T-helper 9 cell (primary cell): ENCODE measurements at places on chromosomes 5 and 9.

- no peak for DNase-seq
Observed at GRCh38 chr9:7783635-7784063, 15.9 kb downstream of the DMAC1 start.

DNA sequence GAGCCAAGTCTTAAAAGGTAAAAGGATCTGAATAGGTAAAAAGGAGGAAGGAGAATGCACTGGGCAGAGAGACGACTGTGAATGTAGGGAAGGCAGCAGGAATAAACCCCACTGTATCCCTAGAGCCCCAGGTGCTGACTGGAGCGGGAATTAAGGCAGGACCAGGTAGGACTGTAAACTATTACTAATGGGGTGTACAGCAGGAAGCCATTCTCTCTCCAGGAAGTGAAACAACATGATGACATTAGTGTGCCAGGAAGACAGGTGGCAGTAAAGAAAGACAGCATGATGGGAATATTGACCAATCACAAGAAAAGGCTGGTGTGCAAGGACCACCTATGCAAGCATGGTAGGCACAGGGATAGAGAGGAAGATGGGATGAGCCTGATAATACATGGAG lies 433.0 kb downstream of the DNAH5 start:
- no peak for DNase-seq

DNA sequence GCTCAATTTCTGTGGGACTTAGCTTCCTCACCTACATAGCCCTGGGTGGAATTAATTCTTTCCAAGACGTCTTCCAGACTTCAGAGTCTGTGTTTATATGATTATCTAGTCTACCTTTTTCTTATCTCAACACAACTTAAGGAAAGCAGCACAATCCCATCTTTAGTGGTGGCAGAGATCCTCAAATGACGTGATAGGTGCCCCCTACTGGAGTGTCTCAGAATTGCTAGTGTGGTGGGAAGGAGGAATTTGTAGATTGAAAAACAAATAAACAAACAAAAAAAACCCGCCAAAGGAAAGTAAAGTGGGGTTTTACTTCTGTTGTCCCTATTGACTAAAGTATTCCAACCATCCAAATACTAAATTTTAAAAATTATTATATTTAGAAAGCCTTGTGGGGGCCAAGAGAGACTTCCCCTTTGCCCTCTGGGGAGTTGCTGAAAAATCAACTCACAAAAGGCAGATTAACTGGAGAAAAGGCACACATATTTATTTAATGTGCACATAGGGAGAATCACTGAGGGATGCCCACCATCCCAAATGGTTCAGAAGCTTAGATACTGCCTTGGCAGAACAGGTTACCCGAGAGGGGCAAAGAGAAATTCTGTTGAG lies 283.3 kb downstream of the TMEM167A start:
- DNase-seq, result peak; percentile 25

GRCh38 chr5:78482948-78483347 lies 122.5 kb downstream of the SCAMP1 start:
- DNase-seq, result no peak

GRCh38 chr5:80309871-80310665 lies 9.7 kb upstream of the SPZ1 start:
- DNase-seq, result no peak

DNA sequence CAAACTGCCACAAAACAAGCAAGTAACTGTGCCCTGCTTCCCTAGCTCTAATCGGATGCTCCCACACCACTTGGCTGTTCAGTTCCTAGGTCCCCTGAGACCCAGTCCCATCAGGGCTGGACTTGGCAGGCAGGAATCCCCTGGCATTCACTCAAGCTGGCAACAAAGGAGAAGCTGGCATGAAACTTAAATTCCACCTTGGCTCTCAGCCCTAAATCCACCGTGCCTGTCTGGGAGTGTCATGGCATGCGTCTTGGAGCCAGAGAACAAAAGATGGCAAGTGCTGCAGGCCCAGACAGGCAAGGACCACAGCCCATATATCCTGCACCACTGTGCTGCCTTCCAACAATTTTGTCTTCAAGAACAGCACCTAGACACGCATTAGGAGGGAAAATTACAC lies 38.2 kb downstream of the ETF1 start:
- DNase-seq, result no peak

GRCh38 chr9:93869088-93869487 lies 86.1 kb downstream of the BARX1 start:
- no peak for DNase-seq

GRCh38 chr5:17230808-17231525 lies 13.5 kb downstream of the BASP1 start:
- DNase-seq, result no peak

DNA sequence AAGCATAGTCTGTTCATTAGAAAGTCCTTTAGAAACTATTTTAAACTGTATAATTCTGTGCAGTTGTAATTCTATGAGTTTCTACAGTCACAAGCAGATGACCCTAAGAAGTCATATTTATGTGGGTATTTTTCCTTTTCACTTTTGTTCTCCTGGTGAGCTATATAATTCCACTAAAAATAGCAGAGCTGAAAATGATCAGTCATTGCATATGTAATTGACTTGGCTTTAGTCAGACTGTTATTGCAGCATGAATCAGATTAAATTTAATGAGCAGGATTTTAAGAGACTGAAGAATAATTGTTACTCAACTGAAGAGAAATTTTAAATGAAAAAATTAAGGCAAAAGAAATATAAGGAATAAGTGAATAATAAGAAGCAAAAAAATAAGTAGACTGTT lies 108.5 kb downstream of the MTREX start:
- DNase-seq, result no peak

DNA sequence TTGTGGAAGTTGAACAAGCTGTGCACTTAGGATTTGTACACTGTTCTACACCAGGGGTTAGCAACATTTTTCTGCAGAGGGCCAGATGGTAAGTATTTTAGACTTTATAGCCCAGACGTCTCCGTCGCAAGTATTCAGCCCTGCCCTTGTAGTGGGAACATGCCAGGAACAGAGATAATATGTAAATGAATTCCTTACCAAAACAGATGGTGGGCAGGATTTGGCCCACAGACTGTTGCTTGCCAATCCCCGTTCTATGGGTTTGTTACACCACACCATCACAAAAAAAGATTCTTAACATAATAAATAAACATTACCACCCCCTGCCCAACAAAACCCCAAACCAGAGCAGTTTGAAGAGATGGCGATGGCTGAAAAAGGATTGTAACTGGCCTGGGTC lies 74.3 kb downstream of the AMBP start:
- DNase-seq, result no peak

- no peak for DNase-seq
Observed at GRCh38 chr5:40557501-40557900, 122.2 kb upstream of the PTGER4 start.

- DNase-seq, result no peak
Observed at GRCh38 chr5:152813526-152813925, 408.4 kb upstream of the NMUR2 start.

- DNase-seq, result no peak
Observed at GRCh38 chr5:126659805-126660482, 59.2 kb downstream of the PHAX start.
